ENCODE measurements at places on chromosomes 13 and 19. TPM values are rescaled to one million over a fixed set of nuclear protein-coding genes. Genes with fewer than 3 reads are reported as not detected.

The PSG11 gene
- not detected for total RNA-seq

The BCAM gene
- 5.3 TPM for total RNA-seq

The ZNF610 gene
- total RNA-seq = 10.0 TPM

- no peak overlapping the region for H3K27ac ChIP-seq
- H3K36me3 ChIP-seq = no peaks in the 10 kb centered on the region
- H3K4me3 ChIP-seq = no peak overlapping the region
- no peaks in the 10 kb centered on the region for H3K4me1 ChIP-seq
- H3K27me3 ChIP-seq = peaks cover 12% of the 10 kb centered on the region
Measured at GRCh38 chr19:13347367-13347766, 158.9 kb downstream of the CACNA1A start.

The SHANK1 gene
- total RNA-seq = 6.8 TPM

DNA sequence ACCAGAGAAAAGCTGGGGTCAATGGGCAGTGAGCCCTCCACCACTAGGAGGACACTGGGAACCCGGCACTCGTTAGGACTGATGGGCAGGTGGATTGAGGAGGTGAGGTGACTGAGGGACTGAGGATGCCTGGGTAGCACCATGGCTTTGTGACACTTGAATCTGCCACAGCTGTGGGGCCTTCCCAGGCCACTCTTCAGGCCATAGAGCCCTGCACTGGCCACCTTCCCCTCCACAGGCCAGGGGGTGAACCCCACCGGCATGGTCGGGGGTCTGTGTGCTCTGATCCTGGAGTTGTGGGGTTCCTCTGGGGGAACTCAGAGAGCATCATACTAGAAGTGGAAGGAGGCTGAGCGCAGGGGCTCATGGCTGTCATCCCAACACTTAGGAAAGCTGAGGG lies 423.5 kb downstream of the ZNF536 start:
- H3K27me3 ChIP-seq = peaks cover 48% of the 10 kb centered on the region
- no peak overlapping the region for H3K4me3 ChIP-seq
- H3K4me1 ChIP-seq = no peaks in the 10 kb centered on the region
- no peak overlapping the region for H3K27ac ChIP-seq

DNA sequence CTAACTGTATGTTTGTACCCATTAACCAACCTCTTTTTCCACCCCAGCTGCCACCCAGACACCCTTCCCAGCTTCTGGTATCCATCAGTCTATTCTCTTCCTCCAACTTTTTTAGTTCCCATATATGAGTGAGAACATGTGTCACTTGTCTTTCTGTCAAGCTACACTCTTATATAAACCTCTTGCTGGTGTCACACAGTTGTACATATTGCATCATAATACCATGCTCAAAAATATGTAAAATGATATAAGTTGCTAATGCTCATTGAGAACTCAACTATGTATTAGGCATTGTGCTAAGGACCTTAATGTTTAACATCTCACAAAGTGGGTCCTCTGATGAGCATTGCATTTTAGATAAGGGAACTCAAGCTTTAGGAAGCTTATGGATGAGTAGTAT lies 395.4 kb downstream of the GPC6 start:
- no peak overlapping the region for H3K27ac ChIP-seq
- no peak overlapping the region for H3K4me3 ChIP-seq
- no peaks in the 10 kb centered on the region for H3K4me1 ChIP-seq

The EPSTI1 gene
- total RNA-seq = not detected

The BEST2 gene
- not detected for total RNA-seq

The CEACAM8 gene
- total RNA-seq = not detected

DNA sequence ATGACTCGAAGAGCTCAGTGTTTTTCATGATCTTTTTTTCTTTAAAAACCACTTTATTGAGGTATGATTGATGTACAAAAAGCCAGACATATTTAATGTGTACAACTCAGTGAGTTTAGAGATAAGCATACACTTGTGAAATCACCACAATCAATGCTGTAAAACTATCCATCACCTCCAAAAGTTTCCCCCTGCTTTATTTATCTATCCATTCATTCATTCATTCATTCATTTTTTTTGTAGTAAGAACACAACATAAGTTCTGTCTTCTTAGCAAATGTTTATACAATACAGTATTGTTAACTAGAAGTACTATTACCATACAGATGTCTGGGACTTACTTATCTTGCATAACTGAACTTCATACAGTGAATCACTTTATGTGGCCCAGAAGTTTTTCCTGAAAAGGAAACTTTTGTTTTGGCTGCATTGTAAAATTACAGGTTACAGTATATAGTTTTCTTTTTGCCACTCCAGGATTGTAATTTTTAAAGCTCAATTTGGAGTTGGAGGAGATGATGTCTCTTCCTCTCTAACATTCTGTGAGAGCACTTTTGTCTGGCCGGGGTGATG lies 6.7 kb downstream of the RAP2A start:
- peaks cover 16% of the 10 kb centered on the region for H3K4me1 ChIP-seq
- H3K27me3 ChIP-seq = no peaks in the 10 kb centered on the region
- no peak overlapping the region for H3K27ac ChIP-seq
- peaks cover 3% of the 10 kb centered on the region for H3K36me3 ChIP-seq

- DNase-seq = no peak
- no peaks in the 10 kb centered on the region for H3K27me3 ChIP-seq
- no peak overlapping the region for H3K4me3 ChIP-seq
- no peaks in the 10 kb centered on the region for H3K36me3 ChIP-seq
Measured at GRCh38 chr19:28999724-29000433, 213.1 kb downstream of the UQCRFS1 start.

DNA sequence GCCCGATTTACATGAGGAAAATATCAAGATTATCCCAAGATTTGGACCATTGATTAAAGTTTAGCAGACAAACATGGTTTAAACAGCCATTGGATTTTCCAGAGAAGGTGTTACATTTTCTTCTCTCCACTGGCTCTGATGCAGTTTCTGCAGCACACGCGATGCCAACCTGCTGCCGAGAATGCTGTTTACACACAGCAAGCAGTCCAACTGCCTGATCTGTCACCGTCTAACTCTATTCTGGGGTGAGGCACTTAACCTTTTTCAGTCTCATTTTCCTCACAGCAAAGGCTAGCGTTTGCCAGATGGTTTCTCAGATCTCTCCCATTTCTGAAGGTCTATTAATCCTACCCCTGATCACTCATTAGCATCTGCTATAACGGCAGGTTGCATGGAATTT lies 763.5 kb upstream of the GPC6 start:
- no peak for DNase-seq
- no peaks in the 10 kb centered on the region for H3K4me1 ChIP-seq
- H3K36me3 ChIP-seq = no peaks in the 10 kb centered on the region
- no peak overlapping the region for H3K27ac ChIP-seq
- peaks cover 7% of the 10 kb centered on the region for H3K27me3 ChIP-seq
- H3K4me3 ChIP-seq = no peak overlapping the region

The FBN3 gene
- 12.8 TPM for total RNA-seq

DNA sequence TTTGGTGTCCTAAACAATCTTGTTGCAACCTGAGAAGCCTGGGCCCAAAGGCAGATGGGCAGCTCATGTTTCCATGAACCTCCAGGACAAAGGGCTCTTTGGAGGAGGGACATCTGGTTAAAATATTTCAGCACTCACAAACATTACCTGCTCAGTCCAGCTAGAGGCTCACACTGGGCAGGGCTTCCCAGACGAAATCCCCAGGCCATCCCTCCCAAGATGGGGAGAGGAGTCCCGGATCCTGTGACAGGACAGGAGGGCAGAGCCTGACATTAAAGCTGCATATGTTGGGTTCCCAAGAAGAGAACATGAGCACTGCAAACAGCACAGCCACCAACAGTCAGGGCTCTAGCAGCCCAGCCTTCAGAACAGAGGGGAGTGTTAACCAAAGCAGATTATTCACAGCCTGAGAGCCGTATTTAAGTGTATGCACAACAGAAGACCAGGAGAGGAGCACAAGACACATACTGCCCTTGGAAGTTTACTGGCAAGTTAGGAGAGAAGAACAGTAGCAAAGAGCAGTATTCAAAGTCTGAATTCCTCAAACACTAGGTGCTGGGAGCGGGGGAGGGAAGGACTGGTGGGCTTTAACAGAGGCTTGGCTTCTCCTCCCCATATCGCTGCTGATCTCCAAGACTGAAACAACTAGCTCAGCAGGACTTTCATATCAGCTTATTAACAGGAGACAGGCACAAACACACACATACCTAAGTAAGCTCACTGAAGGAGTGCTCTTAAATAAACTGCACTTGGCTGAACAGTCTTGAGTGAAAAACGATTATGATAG lies 12.3 kb downstream of the ATP7B start:
- H3K27ac ChIP-seq = no peak overlapping the region
- H3K4me1 ChIP-seq = peaks cover 17% of the 10 kb centered on the region
- H3K4me3 ChIP-seq = no peak overlapping the region

The IGFL2 gene
- not detected for total RNA-seq

The PALM gene
- total RNA-seq = 52.1 TPM

DNA sequence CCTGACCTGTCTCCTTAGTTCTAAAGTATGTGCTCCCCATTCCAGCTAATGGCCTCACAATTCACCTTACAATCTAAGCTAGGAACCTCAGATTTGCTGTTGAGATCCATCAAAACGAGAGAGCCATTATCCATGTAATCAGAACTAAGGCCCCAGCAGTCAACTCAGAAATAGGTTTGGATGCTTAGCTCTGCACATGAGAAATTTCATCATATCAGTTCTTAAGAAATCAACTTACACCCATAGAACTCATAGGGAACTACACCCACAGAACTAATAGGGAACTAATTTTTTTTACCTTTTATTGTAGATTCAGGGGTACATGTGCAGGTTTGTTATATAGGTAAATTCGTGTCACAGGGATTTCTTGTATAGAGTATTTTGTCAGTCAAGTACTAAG lies 28.7 kb downstream of the CYSLTR2 start:
- H3K36me3 ChIP-seq = no peaks in the 10 kb centered on the region
- H3K27ac ChIP-seq = no peak overlapping the region
- H3K4me3 ChIP-seq = no peak overlapping the region
- H3K27me3 ChIP-seq = no peaks in the 10 kb centered on the region
- DNase-seq = no peak

GRCh38 chr13:80830431-80830830 lies 489.5 kb upstream of the SPRY2 start:
- no peak overlapping the region for H3K27ac ChIP-seq
- H3K36me3 ChIP-seq = peaks cover 20% of the 10 kb centered on the region
- H3K4me1 ChIP-seq = no peaks in the 10 kb centered on the region
- H3K4me3 ChIP-seq = no peak overlapping the region

- peaks cover 16% of the 10 kb centered on the region for H3K27me3 ChIP-seq
- H3K36me3 ChIP-seq = no peaks in the 10 kb centered on the region
- H3K27ac ChIP-seq = no peak overlapping the region
- no peak for DNase-seq
Measured at GRCh38 chr19:49758292-49758691, 4.8 kb downstream of the TSKS start.

- no peak overlapping the region for H3K27ac ChIP-seq
- H3K4me1 ChIP-seq = peaks cover 41% of the 10 kb centered on the region
- no peak for DNase-seq
- peaks cover 39% of the 10 kb centered on the region for H3K27me3 ChIP-seq
Measured at GRCh38 chr19:39407660-39408391, 1.2 kb downstream of the ZFP36 start.

GRCh38 chr13:51647067-51647466 lies 62.8 kb downstream of the WDFY2 start:
- peaks cover 5% of the 10 kb centered on the region for H3K36me3 ChIP-seq
- no peak for DNase-seq
- peaks cover 49% of the 10 kb centered on the region for H3K4me1 ChIP-seq

The KASH5 gene
- total RNA-seq = not detected

GRCh38 chr13:43364210-43365038 lies 341.0 kb downstream of the DNAJC15 start:
- no peak for DNase-seq
- no peak overlapping the region for H3K4me3 ChIP-seq
- no peaks in the 10 kb centered on the region for H3K27me3 ChIP-seq
- H3K4me1 ChIP-seq = peaks cover 32% of the 10 kb centered on the region
- H3K36me3 ChIP-seq = no peaks in the 10 kb centered on the region
- H3K27ac ChIP-seq = no peak overlapping the region

GRCh38 chr19:39832341-39833083 lies 1.4 kb downstream of the DYRK1B start:
- H3K27me3 ChIP-seq = peaks cover 4% of the 10 kb centered on the region
- DNase-seq = no peak
- H3K4me1 ChIP-seq = peaks cover 33% of the 10 kb centered on the region
- H3K36me3 ChIP-seq = peaks cover 33% of the 10 kb centered on the region

DNA sequence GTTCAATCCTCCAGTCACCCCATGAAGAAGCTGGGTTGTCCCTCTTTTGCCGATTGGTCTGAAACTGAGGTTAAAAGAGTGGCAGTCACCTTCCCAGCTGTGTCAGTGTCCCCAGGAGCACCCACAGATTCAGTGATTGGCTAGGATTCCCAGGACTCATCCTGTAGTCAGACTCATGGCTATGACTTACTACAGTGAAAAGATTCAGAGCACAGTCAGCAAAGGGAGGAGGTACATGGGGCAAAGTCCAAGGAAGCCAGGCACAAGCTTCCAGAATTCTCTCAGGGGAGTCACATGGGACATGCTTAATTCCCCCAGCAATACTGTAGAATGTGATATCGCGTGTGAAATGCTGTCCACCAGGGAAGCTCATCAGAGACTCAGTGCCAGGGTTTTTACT lies 14.2 kb downstream of the ZNF473 start:
- no peak overlapping the region for H3K4me3 ChIP-seq
- DNase-seq = no peak
- H3K4me1 ChIP-seq = no peaks in the 10 kb centered on the region
- no peak overlapping the region for H3K27ac ChIP-seq

The AMH gene
- 71.6 TPM for total RNA-seq

DNA sequence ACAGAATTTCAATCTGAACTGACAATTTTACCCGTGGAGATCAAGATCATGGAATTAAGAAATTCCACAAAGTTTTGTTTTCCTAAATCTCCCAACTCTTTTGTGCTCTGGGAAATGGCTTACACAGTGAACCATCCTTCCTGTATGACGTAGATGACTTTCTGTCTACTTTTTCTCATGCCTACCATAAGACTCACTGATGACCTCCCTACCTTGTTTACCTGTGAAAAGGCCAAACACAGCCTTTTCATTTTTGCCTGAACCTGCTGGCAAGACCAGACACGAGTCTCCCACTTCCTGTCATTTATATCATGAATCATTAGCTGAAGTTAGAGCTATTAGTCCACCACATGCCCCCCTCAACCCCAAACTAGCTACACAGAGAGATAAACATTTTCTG lies 4.6 kb upstream of the KBTBD6 start:
- H3K27me3 ChIP-seq = no peaks in the 10 kb centered on the region
- peaks cover 18% of the 10 kb centered on the region for H3K4me1 ChIP-seq
- peak overlapping the region; percentile 4 for H3K4me3 ChIP-seq
- no peak for DNase-seq
- H3K27ac ChIP-seq = no peak overlapping the region
- H3K36me3 ChIP-seq = peaks cover 3% of the 10 kb centered on the region

The PRR19 gene
- 2.8 TPM for total RNA-seq

The FBXW9 gene
- total RNA-seq = 16.0 TPM

The SRRM5 gene
- total RNA-seq = 0.51 TPM

GRCh38 chr13:79445968-79446645 lies 34.8 kb upstream of the NDFIP2 start:
- H3K4me1 ChIP-seq = no peaks in the 10 kb centered on the region
- no peak for DNase-seq
- no peak overlapping the region for H3K27ac ChIP-seq
- H3K4me3 ChIP-seq = no peak overlapping the region

The SCN1B gene
- total RNA-seq = 1.9 TPM

Data from neural crest cell (in vitro differentiated cells).